NB4 (cell line): ENCODE measurements at places on chromosomes 12 and 14.
A peak's percentile ranks its signal among the peaks of the same experiment; 100 is the strongest.

- DNase-seq, result no peak
Measured at GRCh38 chr12:52086944-52087835, 7.7 kb downstream of the SMIM41 start.

- no peak for DNase-seq
Measured at GRCh38 chr12:76915361-76916169, 36.7 kb upstream of the CSRP2 start.

DNA sequence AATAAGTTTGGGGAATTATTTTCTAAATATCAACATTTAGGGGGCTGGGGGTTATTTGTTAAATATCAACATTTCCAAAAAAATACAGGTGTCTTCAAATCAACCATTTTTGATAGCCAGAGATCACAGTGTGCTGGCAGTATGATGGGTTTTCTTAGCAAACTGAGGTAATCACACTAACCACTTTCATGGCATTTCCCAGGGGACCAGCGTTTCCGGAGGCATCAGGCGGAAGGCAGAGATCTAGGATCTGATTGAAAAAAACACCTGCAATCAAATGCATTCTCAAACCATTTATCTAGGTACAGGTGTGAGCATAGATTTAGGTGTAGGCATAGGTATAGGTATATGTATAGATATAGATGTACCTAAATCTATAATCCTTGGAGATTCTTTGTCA is 34.6 kb downstream of the GLRX5 start:
- no peak for DNase-seq

DNA sequence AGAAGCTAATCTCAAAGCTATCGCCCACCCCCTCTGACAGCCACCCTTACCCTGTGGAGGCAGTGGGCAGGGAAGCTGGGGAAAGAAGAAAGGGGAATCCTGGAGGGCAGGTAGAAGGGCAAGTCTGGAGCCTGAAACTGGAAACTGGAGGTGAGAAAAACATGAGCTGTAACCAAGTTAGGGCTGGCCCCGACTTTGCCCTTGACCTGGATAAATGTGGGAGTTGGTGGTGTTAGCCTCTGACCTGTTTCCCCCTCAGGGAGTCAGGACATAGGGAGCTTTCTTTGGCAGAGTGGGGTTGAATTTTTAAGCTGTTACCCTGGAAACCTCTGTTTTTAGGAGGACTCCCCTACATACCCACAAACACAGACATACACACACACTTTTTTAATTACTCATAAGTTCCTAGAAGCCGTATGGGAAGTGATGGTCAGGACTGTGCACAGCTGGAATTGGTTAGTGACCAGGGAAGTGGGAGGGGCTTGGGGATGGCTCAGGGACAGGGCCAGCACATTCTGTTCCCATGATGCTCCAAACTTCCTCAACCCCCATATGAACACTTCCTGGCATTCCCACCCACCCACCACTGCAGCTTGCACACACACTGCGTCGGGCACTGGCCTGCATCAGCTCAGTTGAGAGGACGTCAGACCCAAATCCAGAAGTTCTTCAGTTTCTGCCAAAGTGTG is 5.0 kb upstream of the MMP19 start:
- DNase-seq, result peak; percentile 92

DNA sequence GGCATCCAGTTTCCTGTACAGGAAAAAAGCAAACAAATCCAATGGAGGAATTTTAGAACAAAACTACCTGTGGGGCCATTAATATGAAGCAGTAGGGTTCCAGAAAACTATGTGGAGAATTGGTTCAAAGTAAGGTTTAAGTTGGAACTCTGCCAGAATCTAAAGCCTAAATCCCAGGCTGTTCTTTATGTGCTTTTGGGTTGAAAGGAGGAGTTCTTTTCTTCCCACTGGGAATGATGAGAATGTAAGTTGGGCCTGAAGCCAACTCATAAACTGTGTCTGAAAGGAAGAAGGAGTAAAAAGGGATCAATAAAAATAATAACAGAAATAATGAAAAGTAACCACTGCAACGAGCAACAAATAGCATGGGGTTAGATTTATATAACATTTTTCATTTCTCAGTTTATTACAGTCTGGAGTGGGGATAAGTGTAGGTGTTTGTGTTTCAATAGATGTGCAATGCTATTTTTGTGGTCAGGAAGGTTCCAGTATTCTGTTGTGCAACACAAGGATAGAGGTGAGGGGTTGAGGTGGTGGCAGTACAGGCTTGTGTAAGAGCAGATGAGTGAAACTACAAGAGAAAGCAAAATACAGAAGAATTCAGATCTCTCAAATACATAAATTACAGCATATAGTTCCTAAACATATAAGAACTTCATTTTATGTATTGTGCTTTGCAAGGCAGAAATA is 373.6 kb downstream of the EMP1 start:
- no peak for DNase-seq

DNA sequence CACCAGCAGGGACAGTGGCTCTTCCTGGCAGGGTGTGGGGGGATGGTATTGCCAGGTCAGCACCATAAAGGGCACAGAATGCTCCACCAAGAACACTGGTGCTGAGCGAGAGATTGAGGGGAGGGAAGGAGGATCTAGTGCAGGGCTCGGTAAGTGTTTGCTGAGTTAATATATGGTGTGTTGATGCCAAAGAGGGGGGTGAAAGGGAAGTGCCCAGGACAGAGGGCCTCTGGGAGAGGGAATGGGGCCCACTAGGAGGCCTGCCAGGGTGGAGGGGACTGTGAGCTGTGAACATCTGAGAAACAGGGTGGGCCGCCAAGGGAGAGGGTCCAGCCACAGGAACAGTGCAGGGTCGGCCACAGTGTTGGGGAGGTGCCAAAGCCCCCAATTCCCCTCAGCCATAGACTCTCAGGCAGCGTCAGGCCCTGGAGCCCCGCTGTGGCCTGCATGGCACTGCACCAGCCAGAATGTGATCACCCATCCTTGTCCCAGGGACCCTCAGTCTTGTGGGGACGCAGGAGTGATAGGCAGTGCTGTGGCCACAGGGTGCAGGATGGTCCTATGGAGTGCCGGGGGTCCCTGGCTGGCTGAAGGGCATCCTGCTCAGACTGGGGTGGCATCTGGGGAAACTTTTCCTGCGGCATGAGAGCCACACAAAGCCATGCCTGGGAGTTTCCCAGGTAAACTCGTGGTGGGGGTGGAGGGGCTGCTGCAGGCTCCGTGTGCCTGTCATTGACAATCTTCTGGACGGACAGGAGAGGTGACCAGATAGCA is 11.9 kb downstream of the RIN3 start:
- DNase-seq, result no peak

GRCh38 chr12:124191024-124191359 is 103.9 kb upstream of the RFLNA start:
- peak; percentile 57 for DNase-seq

DNA sequence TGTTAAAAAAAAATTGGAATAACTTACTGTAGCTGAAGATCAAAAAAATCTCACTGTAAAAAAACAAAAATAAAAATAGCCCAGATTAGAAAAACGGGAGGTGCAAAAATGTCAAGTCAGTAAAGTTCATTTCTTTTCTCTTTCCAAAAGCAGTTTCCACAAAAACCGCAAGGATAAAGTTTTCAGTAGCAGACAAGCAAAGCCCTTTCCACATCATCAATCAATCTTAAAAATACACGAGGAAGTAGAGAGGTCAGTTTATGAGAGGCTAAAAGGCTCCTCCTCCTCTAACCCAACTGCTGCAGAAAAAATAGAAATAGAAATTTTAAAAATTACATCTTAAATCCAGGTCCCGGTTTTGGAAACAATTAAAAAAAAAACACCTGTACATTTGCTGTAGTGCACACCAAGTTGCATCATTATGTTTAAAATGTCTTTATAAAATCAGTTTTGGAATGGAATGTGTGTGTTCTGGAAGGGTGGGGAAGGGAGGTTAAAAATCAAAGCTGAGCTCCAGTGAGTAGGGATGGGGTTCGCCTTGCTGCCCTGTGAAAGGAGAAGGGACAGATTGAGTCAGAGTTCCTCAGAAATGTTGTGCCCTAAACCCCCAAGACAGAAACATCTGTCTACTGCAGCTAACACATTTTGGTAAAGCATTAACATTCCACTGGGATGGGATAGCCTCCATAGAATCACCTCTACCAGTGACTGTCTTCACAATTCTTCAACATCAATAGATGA is 5.8 kb downstream of the HNRNPC start:
- peak; percentile 35 for DNase-seq

- no peak for DNase-seq
Measured at GRCh38 chr14:92088494-92088893, 17.9 kb downstream of the ATXN3 start.

- DNase-seq, result no peak
Measured at GRCh38 chr14:86604561-86604960, 1074.6 kb downstream of the FLRT2 start.

DNA sequence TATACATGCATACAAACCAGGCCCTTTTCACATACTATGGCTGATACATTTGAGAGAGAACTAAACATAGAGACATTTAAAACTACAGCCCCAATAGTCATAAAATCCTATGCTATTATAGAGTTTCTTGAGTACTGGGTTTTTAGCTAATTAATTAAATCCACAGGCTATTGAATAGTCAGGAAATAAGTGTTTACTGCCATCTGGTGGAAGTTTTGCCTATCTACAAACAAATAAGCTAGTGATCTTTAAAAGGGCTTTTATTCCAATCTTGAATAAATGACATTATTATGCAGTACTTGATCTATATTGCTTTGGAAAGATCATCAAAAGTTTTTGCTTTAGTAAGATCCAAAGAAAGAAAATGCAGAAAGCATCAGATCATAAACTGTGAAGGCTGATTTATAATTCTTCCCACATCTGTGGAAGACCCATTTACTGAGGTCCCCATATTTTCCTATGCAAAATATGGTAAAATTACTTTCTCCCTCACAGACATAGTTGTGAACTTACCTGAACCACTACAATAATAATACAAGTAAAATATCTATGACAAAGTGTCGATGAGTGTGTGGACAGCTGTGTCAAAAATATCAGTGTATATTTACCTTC is 131.3 kb downstream of the ITPR2 start:
- peak; percentile 80 for DNase-seq

DNA sequence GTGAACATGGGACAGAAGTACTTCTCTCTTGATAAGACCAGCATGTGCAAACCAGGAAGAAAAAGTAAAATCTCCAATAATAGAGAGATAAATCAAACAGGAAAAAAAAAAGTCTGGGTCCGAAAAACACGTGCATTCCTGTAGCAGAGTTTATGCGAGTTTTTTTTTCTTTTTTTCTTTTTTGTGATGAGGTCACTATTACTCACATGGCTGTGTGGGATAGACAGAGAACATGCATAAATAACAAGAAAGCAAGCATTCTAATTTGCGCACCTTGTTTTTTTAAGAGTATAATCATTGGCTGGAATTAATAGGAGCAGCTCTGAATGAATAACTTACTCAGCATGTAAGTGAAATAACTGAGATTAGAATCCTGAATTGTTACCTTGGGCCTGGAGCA is 91.9 kb upstream of the CPM start:
- no peak for DNase-seq

DNA sequence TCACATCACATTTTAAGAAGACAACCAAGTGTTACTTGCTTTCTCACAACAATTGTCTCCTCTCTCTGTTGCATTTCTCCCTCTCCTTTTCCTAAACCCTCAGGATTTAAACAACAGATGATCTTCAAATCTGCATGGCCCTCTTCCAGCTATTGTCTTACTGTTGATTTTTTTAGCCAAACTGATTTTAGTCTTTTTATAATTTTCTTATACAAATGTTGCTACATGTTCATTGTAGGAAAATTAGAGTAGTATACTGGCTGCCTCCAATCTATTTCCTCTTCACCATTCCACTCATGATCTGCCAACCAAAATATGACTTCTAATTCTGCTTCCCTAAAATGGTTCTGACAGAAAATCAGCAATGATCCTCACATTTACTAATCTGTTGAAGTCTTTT is 1.4 kb upstream of the KERA start:
- no peak for DNase-seq

DNA sequence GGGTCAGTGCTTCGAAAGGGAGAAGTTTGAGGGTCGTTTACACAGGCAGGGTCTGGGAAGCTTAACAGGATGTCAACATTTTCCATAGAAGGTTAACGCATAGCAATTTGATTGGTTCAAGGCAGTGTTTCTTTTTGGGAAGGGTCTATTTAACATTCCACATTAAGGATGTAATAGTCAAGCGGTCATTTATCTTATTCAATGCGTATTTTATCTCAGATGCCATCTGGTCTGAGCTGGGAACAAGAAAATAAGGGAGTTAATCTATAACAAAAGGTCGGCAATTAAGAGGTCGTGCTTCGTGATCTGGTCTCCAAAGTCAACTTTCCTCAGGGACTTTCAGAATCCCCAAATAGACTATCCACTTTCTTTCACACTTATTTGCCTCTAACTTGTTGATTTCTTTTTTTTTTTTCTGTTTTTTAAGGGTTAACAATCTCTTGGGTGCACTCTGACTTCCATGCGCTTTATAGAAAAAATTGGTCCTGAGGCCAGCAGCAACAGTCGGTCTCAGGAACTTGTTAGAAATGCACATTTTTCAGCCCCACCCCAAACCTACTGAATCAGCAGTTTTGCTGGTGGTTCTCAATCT is 550 bp upstream of the RESF1 start:
- DNase-seq, result no peak

DNA sequence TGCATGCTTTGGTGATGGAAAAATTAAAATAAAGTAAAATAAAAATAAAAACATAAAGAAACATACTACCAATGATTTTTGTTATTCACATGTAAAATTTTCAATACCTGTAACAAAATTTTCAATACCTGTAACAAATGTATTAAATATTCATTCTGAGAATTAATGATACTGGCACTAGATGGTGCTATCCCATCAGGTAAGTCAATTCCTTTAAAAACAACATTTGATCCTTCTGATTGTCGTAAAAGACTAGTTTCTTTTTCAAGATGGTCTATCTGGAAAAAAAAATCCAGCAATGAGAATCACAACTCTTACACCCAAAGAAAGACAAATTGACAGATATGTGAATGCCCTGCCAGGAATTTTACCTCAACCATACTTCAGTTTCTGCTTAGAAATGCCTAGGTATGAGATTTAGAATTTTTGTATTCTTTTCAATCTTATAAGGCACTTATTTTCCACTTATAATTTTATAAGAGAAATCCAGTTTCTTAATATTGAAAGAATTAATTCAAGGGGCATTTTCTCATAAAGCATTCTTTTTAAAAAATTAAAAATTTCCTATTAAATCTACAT is 30.7 kb downstream of the CEP290 start:
- DNase-seq, result peak; percentile 46

DNA sequence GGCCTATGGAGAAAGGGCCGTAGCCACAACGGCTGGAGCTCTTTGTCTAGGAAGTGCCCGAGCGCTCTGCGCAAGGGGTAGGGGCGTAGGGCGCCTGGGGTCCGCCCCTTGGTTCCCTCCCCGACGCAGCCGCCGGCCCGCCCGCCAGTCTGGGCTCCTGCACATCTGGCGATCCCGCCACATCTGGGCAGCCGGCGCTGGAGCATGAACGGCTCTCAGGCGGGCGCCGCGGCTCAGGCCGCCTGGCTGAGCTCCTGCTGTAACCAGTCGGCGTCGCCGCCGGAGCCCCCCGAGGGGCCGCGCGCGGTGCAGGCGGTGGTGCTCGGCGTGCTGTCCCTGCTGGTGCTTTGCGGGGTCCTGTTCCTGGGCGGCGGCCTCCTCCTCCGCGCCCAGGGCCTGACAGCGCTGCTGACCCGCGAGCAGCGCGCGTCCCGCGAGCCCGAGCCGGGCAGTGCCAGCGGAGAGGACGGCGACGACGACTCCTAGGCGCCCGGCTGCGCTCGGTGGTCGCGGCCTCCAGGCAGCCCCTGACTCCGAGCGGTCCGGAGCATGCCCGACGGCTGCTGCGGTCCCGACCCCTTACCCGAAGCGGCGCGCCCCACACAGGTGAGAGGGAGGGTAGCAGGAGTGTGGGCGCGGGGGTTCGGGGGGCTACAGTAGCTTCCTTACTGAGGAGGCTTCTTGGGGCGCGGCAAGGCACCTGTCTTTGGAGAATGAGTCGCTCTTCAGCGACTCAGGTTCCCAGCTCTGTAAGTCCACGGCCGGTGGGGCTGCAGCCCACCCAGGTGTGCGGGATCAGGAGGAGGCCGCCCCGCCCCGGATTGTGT is at the start of gene SMIM41:
Gene SMIM41, plus strand, starts transcription at position 129 of the 827 bp plus-strand sequence. Its CDS starts 76 bp downstream, at position 205.
- no peak for DNase-seq
